Subcutaneous adipose tissue (tissue), 4 donors: ENCODE measurements at places on chromosomes 13 and 19. TPM values are rescaled to one million over a fixed set of nuclear protein-coding genes. Genes with fewer than 3 reads are reported as not detected.

CYP2F1 gene
- total RNA-seq, result not detected

WDR88 gene
- total RNA-seq, result not detected

CD177 gene
- not detected for total RNA-seq

MAP4K1 gene
- total RNA-seq, result 7.1 TPM

ACP7 gene
- not detected for total RNA-seq

GRIN2D gene
- total RNA-seq, result 0.19 TPM

KLF16 gene
- total RNA-seq, result 3.4 TPM

CCDC194 gene
- not detected for total RNA-seq

SLC17A7 gene
- 1.7 TPM for total RNA-seq

FFAR1 gene
- total RNA-seq, result not detected

ZNF560 gene
- not detected for total RNA-seq

PDX1 gene
- not detected for total RNA-seq

IZUMO1 gene
- not detected for total RNA-seq

SCGB2B2 gene
- total RNA-seq, result 3.1 TPM

PET100 gene
- 18.3 TPM for total RNA-seq

TNNI3 gene
- not detected for total RNA-seq

ZNF837 gene
- 0.65 TPM for total RNA-seq

KRTDAP gene
- not detected for total RNA-seq

ADAMTSL5 gene
- not detected for total RNA-seq

PCDH20 gene
- 0.65 TPM for total RNA-seq

PABPC3 gene
- total RNA-seq, result 0.33 TPM

OR10H1 gene
- total RNA-seq, result not detected

ZNF506 gene
- 37.7 TPM for total RNA-seq

KASH5 gene
- total RNA-seq, result not detected

LRRC8E gene
- 1.5 TPM for total RNA-seq

C13orf42 gene
- not detected for total RNA-seq

MUC16 gene
- not detected for total RNA-seq

KIR2DL3 gene
- not detected for total RNA-seq

VSTM1 gene
- not detected for total RNA-seq

ZNF208 gene
- 4.7 TPM for total RNA-seq

PNMA8C gene
- not detected for total RNA-seq

GARRE1 gene
- 20.9 TPM for total RNA-seq

CGB5 gene
- not detected for total RNA-seq

TLE6 gene
- total RNA-seq, result not detected

IL17D gene
- total RNA-seq, result 3.0 TPM

ATP1A3 gene
- total RNA-seq, result not detected

DKKL1 gene
- not detected for total RNA-seq

ZNF471 gene
- total RNA-seq, result 3.7 TPM

CA11 gene
- total RNA-seq, result 1.5 TPM

IGFL2 gene
- not detected for total RNA-seq

KLF2 gene
- total RNA-seq, result 29.0 TPM

SELENOV gene
- not detected for total RNA-seq

NPHS1 gene
- total RNA-seq, result not detected

SAFB2 gene
- total RNA-seq, result 45.4 TPM

SH2D3A gene
- 1.3 TPM for total RNA-seq

SIGLEC5 gene
- total RNA-seq, result 2.5 TPM

APOC4 gene
- total RNA-seq, result not detected

COMP gene
- 6.2 TPM for total RNA-seq

ZNF829 gene
- 3.5 TPM for total RNA-seq

TRAPPC5 gene
- total RNA-seq, result 70.7 TPM

C19orf18 gene
- total RNA-seq, result not detected

SPRYD7 gene
- 4.4 TPM for total RNA-seq

PEAK3 gene
- total RNA-seq, result 0.88 TPM
